LHCN-M2 (cell line): ENCODE measurements at places on chromosomes 2 and 18.

DNA sequence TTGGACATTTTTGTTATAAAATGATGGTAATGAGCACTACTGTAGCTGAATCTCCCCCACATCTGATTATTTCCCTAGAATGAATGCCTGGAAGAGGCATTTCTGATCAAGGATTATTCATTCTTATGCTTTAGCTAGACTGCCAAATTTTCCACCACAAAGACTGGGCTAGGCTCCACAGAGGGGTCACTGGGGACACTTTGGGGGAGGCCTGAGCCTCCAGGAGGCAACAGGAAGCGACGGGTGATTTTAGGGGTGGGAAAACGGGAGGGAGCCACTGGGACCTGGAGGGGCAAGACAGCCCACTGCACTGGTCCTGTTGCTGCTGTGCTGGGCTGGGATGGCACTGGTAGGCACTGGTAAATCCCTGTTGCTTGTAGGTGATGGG lies 2.4 kb upstream of the ASB1 start:
- DNase-seq, result no peak

GRCh38 chr2:74763962-74764428 lies 69.9 kb upstream of the HK2 start:
- no peak for DNase-seq

DNA sequence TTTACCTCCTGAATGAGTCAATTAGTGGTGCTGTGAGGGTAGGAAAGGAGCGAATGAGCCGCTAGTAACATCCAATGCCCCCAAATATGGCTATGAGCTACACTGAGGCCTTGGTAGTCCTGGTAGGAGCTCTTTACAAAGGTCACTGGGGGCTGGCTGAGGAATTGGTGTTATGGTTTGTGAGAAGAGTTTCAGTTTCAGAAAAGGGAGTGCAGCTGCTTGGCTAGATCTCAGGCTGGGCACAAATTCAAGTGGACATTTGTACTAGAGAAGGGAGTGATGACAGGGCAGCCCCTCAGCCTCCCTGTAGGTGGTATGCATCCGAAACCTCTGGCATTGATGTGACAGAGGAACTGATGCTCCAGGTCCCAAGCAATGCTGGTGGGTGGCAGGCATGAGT lies 13.9 kb upstream of the PAIP2B start:
- peak; percentile 16 for DNase-seq

GRCh38 chr18:33571998-33572787 lies 5.8 kb upstream of the ASXL3 start:
- DNase-seq, result no peak

DNA sequence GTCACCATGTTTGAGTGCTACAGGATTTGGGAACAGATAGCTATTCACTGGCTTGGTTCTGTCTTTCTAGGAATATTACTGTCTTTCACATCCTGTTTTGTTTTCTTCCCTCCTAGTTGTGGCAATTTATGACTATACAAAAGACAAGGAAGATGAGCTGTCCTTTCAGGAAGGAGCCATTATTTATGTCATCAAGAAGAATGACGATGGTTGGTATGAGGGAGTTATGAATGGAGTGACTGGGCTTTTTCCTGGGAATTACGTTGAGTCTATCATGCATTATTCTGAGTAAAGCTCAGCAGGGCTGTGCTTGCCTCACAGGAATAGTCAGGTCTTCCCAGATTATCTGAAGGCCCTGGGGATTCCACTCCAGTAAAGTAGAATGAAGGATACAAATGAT lies 98.9 kb downstream of the ABI2 start:
- DNase-seq, result peak; percentile 86
